ENCODE measurements at places on chromosomes 3 and 15.

- no peak for DNase-seq
Measured at GRCh38 chr3:194373899-194374298, 4.4 kb upstream of the LRRC15 start.

- DNase-seq: no peak
Measured at GRCh38 chr3:77071809-77072208, 31.9 kb downstream of the ROBO2 start.

DNA sequence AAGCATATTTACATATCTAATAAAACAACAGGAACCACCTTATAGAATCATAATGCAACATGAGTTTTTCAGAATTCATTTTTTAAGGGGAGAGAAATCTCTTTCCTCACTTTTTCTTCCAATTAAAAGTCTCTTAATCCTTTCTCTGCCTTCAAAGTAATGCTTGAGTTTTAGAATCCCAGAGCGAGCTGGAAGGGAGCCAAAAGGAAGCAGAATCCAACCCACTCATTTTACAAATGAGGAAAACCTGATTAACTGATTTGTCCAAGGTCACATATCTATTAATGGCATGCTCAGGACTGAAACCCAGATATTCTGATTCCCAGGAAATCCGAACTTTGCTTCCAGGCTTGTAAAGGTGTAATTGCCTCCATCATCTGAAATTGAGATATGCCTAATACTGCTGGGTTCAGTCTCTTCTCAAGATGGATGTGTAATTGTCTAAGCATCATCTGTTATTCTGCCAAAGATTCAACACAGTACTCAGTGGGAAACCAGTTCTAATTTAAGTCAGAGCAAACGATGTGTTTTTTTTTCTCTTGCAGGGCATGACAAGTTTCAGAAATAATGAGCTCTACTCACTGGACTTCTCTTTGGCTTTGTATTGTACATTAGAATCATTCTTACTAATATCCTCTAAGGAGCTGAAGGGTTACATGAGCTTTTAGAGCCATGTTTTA lies 481.4 kb upstream of the CFAP20DC start:
- DNase-seq: no peak

DNA sequence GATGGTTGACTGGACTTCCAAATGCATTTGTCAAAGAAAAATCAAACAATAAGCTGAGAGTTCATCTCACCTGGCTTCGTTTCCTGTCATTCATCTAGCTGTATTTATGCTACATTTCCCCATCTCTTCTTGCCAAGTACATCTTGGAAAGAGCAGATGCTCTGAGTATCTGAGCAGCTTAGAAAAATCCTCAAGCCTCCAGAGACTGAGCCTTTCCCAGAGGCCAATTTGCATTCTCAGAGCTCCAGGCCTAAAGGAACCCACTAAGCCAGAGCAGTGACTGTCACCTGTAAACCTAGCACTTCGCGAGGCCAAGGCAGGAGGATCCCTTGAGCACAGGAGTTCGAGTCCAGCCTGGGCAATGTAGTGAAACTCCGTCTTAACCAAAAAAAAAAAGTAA lies 100.5 kb downstream of the XXYLT1 start:
- DNase-seq: peak; percentile 45

- no peak for DNase-seq
Measured at GRCh38 chr3:123271466-123272159, 69.9 kb downstream of the SEC22A start.
